ENCODE measurements at places on chromosomes 3 and 15.

GRCh38 chr3:8937064-8938020 is 25.9 kb downstream of the RAD18 start:
- peaks cover 41% of the 10 kb centered on the region for H3K36me3 ChIP-seq
- no peaks in the 10 kb centered on the region for H3K4me1 ChIP-seq
- no peak overlapping the region for H3K4me3 ChIP-seq
- no peaks in the 10 kb centered on the region for H3K27me3 ChIP-seq
- no peak overlapping the region for H3K27ac ChIP-seq
- no peak for DNase-seq

- no peak for DNase-seq
- peaks cover 24% of the 10 kb centered on the region for H3K4me1 ChIP-seq
- H3K27ac ChIP-seq = no peak overlapping the region
- no peaks in the 10 kb centered on the region for H3K27me3 ChIP-seq
Observed at GRCh38 chr3:66397745-66398144, 103.1 kb downstream of the LRIG1 start.

- peaks cover 28% of the 10 kb centered on the region for H3K36me3 ChIP-seq
- no peak overlapping the region for H3K4me3 ChIP-seq
- H3K27ac ChIP-seq = no peak overlapping the region
- no peaks in the 10 kb centered on the region for H3K27me3 ChIP-seq
- DNase-seq = no peak
- H3K4me1 ChIP-seq = peaks cover 23% of the 10 kb centered on the region
Observed at GRCh38 chr3:5140230-5140621, 18.1 kb downstream of the ARL8B start.

DNA sequence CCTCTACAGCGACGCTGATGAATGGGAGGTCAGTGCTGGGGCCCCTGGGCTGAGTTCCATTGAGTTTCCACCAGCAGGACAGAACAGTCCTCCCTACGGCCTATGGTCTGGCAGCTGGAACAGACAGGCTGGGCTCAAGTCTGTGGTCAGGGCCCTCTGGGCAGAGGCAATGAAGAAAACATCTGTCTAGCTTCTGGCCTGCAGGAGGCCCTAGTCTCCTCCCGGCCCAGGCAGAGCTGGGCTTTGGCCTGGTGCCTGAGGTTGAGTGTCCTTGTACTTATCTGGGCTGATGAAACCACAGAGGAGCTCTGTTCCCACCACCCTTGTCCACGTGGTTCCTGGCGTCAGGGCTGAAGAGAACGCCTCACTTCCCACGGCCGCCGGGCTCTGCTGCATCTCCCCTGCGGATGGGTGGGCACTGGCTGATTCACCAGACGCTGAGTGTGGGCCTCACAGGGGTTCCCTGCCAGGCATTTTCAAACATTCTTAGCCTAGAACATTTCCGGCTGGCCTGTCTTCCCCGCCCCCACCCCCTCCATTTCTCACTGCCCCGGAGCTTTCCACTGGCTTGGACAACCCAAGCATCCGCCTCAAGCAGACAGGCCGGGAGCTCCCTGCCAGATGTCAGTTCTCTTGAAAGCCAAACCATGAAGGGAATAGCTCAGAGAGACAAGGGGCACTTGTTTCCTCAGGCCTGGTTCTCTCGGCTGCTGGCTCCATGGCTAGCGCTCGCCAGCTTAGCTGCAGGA is 20.3 kb downstream of the PPCDC start:
- peaks cover 6% of the 10 kb centered on the region for H3K36me3 ChIP-seq
- H3K27ac ChIP-seq = peak overlapping the region; percentile 85
- no peak overlapping the region for H3K4me3 ChIP-seq
- peaks cover 62% of the 10 kb centered on the region for H3K4me1 ChIP-seq

- H3K4me3 ChIP-seq = no peak overlapping the region
- H3K4me1 ChIP-seq = peaks cover 23% of the 10 kb centered on the region
- peaks cover 3% of the 10 kb centered on the region for H3K36me3 ChIP-seq
- H3K27me3 ChIP-seq = no peaks in the 10 kb centered on the region
- H3K27ac ChIP-seq = peak overlapping the region; percentile 42
Observed at GRCh38 chr15:96360581-96361308, 30.2 kb downstream of the NR2F2 start.

DNA sequence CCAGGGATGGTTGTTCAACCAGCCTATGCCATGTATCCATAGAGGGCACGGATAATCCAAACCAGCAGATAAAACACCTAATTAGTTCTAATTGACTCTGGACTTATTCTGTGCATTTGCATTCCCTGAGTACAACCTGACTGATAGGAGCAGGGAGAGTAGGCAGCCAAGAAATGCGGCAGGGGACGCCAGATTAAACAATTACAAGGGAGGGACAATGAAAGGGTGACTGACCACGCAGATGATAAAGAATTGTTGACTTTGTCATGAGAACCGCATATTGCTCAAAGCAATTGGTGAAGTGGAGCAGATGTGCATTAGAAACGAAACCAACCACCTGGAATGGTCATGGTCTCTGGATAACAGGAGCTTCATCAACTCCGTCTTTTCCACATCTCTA is 369.1 kb upstream of the FRG2C start:
- no peak overlapping the region for H3K27ac ChIP-seq
- no peak overlapping the region for H3K4me3 ChIP-seq
- no peaks in the 10 kb centered on the region for H3K27me3 ChIP-seq
- H3K4me1 ChIP-seq = no peaks in the 10 kb centered on the region
- no peak for DNase-seq

DNA sequence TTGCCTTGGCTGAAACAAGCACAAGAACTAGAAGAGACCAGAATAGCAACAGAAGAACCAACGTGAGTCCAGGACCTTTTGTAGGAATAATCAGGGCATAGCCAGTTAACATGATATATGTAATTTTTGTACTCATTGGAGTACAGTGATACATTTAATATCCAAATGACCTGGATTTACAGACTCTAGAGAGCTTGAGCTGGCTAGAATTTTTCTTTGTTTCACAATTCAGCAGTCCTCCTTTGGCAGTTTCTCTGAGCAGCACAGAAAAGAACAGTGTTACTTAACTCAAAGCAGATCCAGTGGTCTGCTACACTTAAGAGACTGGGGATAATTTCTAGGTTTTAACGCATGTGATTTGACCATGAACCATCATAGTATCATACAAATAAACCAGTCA is 245.7 kb downstream of the ADAMTSL3 start:
- H3K27ac ChIP-seq = no peak overlapping the region
- no peaks in the 10 kb centered on the region for H3K4me1 ChIP-seq
- H3K27me3 ChIP-seq = no peaks in the 10 kb centered on the region

DNA sequence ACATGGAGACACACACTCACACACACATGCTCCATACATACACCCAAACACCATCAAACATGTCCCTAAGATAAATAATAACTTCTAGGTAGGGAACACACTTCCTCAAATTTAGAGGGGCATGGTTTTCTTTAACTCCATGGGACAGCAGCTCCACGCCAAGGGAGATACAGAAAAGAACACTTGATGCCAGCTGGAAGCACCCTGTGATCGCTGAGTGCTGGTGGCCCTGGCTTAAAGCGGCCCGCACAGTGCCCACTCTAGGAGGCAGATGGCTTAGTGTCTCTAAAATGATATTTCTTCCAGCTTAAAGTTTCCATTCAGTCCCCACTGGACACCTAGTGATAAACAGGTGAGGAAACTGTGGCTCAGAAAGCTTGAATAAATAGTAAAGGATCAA is 232.9 kb downstream of the UACA start:
- H3K4me1 ChIP-seq = peaks cover 75% of the 10 kb centered on the region
- H3K4me3 ChIP-seq = no peak overlapping the region
- H3K36me3 ChIP-seq = peaks cover 5% of the 10 kb centered on the region
- peaks cover 19% of the 10 kb centered on the region for H3K27me3 ChIP-seq
- DNase-seq = no peak
- no peak overlapping the region for H3K27ac ChIP-seq

DNA sequence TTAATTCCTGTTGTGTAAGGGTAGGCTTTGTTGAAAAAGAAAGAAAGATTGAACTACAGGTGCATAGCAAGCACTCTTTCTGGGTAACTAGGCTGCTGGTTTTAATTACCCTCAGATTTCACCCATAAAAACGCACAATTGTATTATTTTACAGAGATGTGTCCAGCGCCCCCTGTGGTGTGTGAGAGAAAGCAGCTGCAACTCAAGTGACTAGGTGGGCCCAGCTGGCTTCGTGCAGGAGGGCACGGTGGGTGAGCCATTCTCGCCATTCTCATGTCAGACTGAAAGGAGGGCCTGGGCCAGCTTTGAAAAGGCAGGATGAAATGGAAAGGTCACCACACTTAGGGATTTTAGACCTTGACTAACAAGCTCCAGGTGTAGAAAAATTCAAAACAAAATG is 122.6 kb downstream of the LRIG1 start:
- no peak overlapping the region for H3K4me3 ChIP-seq
- DNase-seq = no peak
- H3K27me3 ChIP-seq = no peaks in the 10 kb centered on the region
- peak overlapping the region; percentile 70 for H3K27ac ChIP-seq

Measured in activated naive CD4-positive, alpha-beta T cell treated with anti-CD3 and anti-CD28 coated beads, Interleukin-2, amount 10 ng/mL, durations not matched to agents 7 days and 5 days (primary cell).